ENCODE measurements at places on chromosomes 7 and 10.
A peak's percentile ranks its signal among the peaks of the same experiment; 100 is the strongest.

- DNase-seq, result no peak
Observed at GRCh38 chr10:18402853-18403252, 248.5 kb downstream of the NSUN6 start.

GRCh38 chr10:102914781-102915180 lies 3.3 kb upstream of the CNNM2 start:
- no peak for DNase-seq

- peak; percentile 96 for DNase-seq
Observed at GRCh38 chr7:74479961-74480829, 26.5 kb downstream of the GTF2IRD1 start.

DNA sequence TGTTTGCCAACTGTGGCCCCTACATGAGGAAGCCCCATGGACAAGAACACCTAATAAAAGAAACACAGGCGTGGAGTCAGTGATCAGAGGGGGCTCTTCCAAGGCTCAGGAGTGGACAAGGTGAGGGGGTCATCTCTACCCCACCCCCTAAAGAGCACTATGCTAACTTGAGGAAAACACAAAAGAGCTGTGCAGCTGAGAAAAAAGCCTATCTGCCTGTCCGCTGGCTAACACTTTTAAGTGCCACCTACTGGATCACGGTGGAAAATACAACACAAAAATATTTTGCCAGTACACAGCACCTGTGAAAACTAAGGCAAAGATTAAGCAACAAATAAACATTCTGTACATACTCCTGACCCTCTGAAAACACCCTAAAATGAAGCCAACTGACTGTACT lies 53.1 kb upstream of the COBL start:
- no peak for DNase-seq

GRCh38 chr7:70935311-70935710 lies 196.6 kb upstream of the GALNT17 start:
- no peak for DNase-seq

- no peak for DNase-seq
Observed at GRCh38 chr10:119642556-119643111, 8.5 kb upstream of the BAG3 start.

DNA sequence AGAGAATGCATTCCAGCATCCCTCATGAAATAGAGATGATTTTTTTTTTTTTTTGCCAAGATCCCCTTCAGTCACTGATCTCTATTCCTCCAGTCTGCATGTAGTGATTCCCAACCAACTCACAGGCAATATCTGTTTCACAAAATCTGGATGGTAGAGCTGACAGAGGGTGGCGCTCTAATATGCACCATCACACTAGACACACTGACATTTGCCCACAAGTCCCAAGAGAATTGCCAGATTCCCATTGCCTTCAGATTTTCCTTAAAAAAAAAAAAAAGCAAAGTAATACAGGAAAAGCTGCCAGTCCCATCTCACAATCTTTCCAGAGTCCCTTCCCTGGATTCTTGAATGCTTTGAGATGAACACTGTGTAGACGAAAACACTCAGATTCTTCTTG lies 301.0 kb downstream of the SORCS1 start:
- DNase-seq, result no peak

- no peak for DNase-seq
Observed at GRCh38 chr10:108789919-108790318, 1133.4 kb downstream of the XPNPEP1 start.

DNA sequence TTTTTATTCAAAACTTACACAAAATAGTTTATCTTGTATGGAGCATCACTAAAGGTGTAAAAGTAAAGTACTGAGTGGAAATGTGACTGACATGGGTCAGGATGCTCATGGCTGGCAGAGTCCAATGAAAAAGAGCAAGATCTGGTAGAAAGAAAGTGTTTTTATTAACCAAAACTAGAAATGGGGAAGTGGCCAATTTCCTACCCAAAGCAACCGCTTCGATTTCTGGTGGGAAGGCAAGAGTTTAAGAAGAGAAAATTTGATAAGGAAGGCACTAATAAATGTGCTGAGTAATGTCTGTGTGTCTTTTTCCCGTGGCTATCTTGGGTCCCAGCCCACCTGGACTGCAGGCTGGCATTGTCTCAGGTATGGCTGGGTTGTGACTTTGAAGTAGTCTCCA lies 277.7 kb downstream of the ANKRD7 start:
- DNase-seq, result no peak

- DNase-seq, result no peak
Observed at GRCh38 chr10:47098964-47099363, 187.7 kb downstream of the PTPN20 start.

DNA sequence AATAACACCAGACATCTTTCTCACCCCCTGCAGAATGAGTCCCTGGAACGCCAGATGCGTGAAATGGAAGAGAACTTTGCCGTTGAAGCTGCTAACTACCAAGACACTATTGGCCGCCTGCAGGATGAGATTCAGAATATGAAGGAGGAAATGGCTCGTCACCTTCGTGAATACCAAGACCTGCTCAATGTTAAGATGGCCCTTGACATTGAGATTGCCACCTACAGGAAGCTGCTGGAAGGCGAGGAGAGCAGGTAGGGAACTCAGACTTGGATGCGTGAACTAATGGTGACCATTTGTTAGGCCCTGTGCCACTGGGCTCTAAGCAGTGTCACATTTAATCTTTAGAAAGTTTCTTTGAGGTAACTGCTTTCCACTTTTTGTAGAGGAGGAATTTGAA lies 7.1 kb downstream of the VIM start:
- no peak for DNase-seq
